ENCODE measurements at places on chromosomes 3 and 15.

GRCh38 chr3:100614941-100615340 is 5.5 kb downstream of the ADGRG7 start:
- DNase-seq: no peak

GRCh38 chr15:61100512-61100911 is 128.6 kb downstream of the RORA start:
- DNase-seq: no peak

- no peak for DNase-seq
Measured at GRCh38 chr15:52094811-52095584, 17.6 kb downstream of the BCL2L10 start.

- peak; percentile 84 for DNase-seq
Measured at GRCh38 chr3:125141596-125142419, 70.7 kb downstream of the SLC12A8 start.

DNA sequence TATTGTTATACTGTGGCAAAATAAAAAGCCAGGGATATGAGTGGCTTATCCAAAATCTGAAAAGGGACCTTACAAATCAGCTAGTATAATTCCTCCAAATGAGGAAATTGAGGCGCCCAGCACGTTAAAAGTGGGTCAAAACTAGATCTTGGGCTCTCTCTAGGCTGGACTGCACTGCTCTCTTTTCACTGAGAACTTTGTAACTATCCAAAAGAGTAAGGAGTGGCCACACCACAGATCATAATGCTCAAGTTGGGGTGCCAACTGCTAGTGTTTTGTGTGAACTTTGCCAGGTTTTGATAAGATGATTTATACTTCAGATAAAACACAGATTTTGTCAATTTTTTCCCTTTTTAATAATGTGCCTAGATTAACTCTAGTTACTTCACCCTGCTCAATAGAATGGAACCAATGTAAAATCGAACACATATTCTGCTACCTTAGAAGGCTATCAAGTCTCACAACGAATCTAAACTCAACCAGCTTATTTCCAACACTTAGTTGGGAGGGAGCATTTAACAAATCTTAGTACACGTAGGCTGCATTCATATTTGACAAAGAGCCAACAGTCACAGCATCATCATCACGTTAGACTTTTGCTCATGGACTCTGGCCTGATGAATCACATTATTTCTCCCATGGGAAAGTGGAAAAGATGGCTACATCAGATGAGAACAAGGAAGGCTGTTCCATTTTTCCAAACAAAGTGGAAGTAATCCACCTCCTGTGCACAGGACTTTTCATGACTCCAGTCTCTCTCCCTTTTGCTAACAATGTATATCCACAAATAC is 64.4 kb downstream of the ABI3BP start:
- no peak for DNase-seq

- DNase-seq: peak; percentile 86
Measured at GRCh38 chr15:91853511-91853947, at the start of gene SLCO3A1. Gene SLCO3A1 (plus strand): TSS chr15:91853708.

GRCh38 chr15:50107591-50108408 is 11.2 kb downstream of the ATP8B4 start:
- DNase-seq: no peak

Data from eye (tissue), 1 donor.